Activated naive CD8-positive, alpha-beta T cell treated with anti-CD3 and anti-CD28 coated beads, Interleukin-2, amount 50 U/mL, for 24 hours (primary cell): ENCODE measurements at places on chromosomes 6 and 20.

DNA sequence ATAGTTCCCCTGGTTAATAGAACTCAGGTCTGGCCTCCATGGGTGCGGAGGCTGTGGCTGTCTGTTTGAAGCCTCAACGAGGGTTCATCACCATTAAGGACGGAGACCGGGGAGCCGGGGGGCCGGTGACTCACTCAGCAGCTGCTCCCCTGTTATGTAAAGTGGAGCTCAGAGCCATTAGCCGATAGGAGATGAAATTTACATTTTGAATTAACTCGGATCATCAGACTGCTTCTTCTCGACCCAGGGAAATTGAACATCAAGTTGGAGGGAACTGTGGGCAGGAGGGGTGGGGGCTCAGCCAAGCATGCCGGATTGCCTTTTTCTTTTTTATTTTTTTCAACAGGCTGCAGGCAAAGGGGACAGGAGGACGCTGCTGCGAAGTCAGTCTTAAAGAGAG is 12.3 kb downstream of the PCK1 start:
- no peaks in the 10 kb centered on the region for H3K36me3 ChIP-seq
- no peak overlapping the region for H3K27ac ChIP-seq
- DNase-seq = no peak
- H3K27me3 ChIP-seq = peaks cover 9% of the 10 kb centered on the region
- no peak overlapping the region for H3K4me3 ChIP-seq

GRCh38 chr6:136764517-136764993 is 27.7 kb downstream of the MAP3K5 start:
- no peaks in the 10 kb centered on the region for H3K27me3 ChIP-seq
- peak overlapping the region; percentile 10 for H3K27ac ChIP-seq
- no peak for DNase-seq

DNA sequence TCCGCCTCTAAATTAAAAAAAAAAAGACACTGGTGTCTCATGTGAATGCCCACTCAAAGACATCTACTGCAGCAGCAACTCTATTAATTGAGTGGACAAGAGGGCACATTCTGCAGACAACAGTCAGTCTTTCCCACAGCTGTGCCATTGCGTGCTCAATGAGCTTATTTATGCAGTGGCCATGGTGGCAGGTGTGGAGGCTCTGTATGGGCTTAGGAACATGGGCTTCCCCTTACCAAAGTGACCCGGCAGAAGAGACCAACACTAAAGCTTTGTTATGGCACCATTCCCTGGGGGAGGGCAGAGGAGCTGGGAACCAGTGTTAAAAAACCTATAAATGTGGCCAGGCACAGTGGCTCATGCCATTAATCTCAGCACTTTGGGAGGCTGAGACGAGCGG is 4.2 kb upstream of the VAPB start:
- peaks cover 2% of the 10 kb centered on the region for H3K4me1 ChIP-seq
- peaks cover 12% of the 10 kb centered on the region for H3K27me3 ChIP-seq
- H3K4me3 ChIP-seq = no peak overlapping the region
- H3K36me3 ChIP-seq = peaks cover 4% of the 10 kb centered on the region
- no peak for DNase-seq

GRCh38 chr20:36465109-36466080 is 75.9 kb upstream of the MYL9 start:
- H3K27ac ChIP-seq = peak overlapping the region; percentile 54
- peak; percentile 59 for DNase-seq
- peak overlapping the region; percentile 43 for H3K4me3 ChIP-seq
- peaks cover 80% of the 10 kb centered on the region for H3K4me1 ChIP-seq
- no peaks in the 10 kb centered on the region for H3K36me3 ChIP-seq

GRCh38 chr6:12173181-12173580 is 117.0 kb upstream of the EDN1 start:
- H3K27me3 ChIP-seq = no peaks in the 10 kb centered on the region
- H3K36me3 ChIP-seq = no peaks in the 10 kb centered on the region
- DNase-seq = no peak

DNA sequence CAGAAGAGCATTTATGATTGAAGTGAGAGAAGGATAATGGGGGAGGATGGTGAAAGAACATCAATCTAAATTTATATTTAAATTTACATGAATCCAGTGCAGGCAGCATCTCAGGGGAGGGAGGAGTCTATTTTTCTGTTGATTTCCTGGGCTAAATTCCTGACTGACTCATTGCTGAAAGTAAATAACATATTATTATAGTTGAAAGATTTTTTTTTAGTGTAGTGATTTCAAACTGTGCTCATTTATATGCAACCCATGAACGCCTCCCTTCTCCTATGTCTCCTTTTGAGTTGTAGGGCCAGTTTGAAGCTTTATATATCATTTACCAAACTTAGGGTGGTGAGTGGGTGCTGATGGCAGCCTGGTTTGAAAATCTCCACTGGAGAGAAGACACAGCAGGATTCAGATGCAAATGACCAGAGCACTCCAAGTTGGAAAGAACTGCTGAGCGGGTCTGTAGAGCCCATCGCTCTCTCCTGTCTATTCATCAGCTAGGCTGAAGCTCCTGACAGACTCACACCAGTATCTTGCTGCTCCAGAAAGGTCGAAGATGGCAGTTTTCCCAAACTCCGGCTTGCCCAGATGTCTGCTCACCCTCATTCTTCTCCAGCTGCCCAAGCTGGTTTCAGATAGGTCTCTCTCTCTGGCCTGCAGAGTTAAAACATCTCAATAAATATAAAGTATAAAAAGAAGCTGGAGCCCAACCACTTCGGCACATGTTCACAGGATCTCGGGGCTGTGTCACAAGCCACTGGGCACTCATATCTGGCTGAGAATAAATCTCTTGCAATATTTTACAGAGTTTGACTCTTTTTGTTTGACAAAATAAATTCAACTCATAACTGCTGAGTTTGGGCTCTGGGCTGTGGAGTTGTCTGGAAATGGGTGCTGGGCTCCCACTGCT is 18.3 kb downstream of the BTN2A1 start:
- peak overlapping the region; percentile 10 for H3K27ac ChIP-seq
- H3K4me1 ChIP-seq = peaks cover 40% of the 10 kb centered on the region
- no peak overlapping the region for H3K4me3 ChIP-seq
- no peak for DNase-seq

GRCh38 chr20:2624190-2624589 is 28.2 kb upstream of the NOP56 start:
- no peak for DNase-seq
- no peak overlapping the region for H3K27ac ChIP-seq
- no peaks in the 10 kb centered on the region for H3K36me3 ChIP-seq
- H3K27me3 ChIP-seq = peaks cover 16% of the 10 kb centered on the region

- no peaks in the 10 kb centered on the region for H3K4me1 ChIP-seq
- H3K36me3 ChIP-seq = no peaks in the 10 kb centered on the region
- H3K27ac ChIP-seq = no peak overlapping the region
- no peak for DNase-seq
Measured at GRCh38 chr6:56556751-56557540, 85.7 kb downstream of the DST start.
